ENCODE measurements at places on chromosomes 5 and 9.

DNA sequence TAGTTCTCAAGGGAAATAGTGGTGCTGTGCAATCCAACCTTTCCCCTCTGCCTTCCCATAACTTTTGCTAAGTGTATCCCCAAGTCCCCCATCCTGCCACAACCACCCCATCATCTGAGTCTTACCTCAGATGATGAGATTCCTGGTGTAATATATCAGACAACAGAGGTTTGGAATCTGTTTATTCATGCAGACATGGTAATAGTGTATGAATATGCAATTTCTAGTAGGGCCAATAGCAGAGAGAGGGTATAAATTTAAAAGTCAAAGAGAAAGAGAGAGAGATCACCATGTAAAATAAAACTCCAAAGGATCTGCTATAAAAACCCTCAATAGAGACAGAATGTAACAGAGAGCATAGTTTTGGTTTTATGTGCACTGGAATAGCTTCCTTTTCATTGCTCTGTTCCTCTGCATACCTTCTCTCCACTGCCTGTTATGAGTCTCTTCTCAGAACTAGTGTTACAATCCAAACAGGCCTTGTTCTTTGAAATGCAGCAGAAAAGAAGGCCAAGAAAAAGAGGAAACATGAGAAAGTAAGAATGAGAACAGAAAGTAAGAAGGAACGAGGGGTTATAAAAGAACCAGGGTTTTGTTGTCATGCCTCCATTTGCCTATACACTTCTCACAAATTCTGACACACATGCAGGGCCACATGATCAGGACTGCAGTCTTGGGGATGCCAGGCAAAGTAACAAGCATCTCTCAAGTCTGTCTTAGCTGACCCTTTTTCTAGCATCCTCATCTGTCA lies 278.0 kb downstream of the CETN3 start:
- peak; percentile 8 for DNase-seq

GRCh38 chr9:11946531-11946930 lies 746.7 kb upstream of the TYRP1 start:
- DNase-seq: no peak

DNA sequence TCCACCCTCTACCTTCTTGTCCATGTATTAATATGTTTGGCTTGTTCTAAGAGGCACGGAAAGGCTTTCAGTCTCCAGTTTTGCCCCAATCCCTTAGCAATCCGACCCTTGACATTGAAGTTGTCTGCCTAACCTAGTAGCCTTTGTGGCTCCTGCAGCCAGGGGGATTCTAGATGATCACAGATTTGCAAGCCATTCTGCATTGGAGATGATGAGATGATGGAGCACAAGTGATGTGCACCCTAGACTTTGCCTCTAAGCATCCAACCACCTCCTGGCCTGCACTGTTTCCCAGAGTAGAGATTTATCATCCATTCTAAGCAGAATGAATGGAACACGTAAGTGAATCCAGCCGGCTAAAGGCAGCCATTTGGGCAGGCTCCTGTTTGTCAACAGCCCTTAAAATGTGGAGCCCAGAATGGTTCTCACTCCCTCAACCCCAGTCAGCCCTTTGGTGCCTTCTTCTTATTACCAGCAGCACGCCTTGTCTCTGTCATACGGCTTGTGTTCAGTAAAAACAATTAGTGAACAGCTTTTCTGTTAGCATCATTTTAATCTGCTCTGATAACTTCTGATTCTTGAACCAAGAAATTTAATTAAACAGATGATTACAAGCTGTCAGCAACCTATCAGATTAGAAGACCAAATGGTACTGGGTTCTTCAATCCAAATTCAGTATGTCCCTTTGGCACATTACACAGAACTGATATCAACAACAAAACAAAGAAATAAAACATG lies 5.7 kb upstream of the TRAF1 start:
- no peak for DNase-seq

DNA sequence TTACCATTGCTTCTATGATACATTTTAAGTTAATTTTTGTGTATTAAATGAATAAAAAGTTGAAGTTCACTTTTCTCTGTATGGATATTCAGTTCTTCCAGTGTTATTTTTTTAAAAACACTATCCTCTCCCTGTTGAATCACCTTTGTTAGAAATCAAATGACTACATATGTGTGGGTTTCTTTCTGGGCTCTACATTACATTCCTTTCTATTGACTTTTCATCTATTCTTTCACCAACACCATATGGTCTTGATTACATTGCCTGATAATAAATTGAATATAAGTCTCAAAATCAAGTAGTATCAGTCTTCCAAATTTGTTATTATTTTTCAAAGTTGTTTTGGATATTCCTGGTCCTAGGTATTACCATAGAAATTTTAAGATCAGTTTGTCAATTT lies 7.3 kb upstream of the RASEF start:
- DNase-seq: no peak

DNA sequence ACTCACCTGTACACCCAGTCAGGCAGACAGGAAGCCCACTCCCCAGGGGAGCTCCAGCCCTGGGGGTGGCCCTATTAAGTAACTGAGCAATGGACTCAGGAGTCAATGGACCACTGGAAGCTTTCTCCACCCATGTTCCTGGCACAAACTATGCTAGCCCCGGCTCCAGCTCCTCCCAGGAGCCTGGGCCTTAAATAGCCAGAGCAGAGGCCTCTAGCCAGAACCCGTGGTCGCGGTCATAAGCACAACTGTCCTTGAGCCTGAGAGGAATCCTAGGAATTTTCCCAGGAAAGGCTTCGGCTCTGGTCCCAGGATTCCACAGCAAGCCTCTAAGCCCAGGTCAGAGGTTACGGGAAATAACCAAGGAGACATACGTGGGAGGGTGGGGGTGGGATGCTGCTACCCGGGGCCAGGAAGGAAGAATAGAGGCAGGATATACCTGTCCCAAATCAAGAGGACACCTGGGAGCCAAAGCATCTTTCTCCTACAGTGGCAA lies 5.5 kb downstream of the SEPTIN8 start:
- DNase-seq: no peak

DNA sequence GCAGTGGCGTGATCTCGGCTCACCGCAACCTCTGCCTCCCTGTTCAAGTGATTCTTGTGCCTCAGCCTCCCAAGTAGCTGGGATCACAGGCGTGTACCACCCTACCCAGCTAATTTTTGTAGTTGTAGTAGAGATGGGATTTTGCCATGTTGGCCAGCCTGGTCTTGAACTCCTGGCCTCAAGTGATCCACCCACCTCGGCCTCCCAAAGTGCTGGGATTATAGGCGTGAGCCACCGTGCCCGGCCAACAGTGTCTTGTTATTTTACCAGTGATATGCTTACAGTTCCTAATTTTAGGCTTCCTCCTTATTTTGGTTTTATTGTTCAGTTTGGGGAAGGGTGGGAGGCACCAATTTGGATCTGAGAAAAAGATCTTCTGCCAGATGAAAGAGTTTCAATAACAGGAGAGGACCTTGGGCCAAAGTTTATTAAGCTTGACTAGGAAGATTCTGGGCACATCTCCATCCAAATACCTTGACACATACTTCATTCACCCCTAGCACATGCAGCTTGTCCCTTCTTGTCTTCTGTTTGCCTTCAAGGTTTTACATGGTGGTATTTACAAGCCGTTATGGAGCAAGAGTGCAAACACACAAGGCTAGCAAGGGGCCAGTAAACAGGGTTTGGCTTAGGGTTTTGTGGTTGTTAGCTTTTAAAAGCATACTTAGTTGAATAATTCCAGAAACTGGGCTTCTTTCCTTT lies 168.1 kb upstream of the DMRT1 start:
- DNase-seq: no peak

DNA sequence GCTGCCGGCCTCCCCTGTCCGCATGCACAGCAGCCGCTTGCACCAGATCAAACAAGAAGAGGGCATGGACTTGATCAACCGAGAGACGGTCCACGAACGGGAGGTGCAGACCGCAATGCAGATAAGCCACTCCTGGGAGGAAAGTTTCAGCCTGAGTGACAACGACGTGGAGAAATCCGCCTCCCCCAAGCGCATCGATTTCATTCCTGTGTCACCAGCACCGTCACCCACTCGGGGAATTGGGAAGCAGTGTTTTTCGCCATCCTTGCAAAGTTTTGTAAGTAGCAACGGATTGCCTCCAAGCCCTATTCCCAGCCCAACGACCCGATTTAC lies 75.3 kb downstream of the PIP5K1B start:
- DNase-seq: no peak

DNA sequence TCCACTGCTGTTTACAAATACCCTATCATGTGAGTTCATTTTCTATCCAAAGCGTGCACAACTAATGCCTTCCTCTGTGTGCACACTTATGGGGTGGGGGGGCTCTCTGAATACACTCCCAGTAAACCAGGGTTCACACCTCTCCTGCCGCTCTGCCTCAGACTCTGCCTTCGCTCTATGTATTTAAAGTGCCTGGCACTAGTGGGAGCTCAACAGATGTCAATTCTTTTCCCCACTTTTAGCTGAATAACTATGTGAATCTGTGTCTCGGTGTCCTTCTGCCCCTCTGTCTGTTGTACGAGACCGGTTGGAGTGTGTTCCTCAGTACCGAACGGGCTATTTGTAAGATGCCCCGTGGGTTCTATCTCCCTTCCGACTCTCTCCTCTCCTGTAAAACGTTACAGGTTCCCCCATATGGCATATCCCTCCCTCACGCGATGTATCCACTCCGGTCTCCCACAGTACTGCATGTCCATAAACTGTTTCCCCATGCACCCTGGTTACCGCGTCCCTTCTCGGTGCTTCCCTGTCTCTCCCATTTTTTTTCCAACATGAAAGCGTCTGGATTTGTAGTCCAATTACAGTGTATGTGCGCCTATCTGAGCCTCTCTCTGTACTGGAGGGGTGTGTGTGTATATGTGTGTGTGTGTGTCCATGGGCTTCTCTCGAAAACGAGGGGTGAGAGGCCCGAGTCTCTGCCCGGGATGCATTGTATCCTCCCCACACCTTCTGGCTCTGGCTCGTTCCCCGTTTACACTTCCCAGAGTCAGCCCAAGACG lies 1.6 kb downstream of the ELL2 start:
- DNase-seq: no peak

DNA sequence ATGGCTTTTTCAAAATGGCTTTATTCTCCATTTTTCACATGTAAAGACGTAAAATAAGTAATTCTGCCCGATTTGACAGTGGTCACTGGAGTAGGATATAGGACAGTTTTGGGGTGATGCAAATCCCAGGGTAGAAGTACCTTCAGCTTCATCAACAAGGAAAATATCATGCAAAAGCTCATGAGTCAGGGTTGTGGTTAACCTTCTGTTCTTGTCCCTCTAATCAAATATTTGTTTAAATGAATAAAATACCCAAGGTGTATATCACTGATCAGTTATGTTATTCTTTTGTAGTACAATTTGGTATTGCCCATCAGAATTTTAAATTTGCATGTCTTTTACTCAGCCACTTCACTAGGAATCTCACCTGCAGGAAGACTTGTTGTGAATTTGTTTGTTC lies 40.0 kb downstream of the FBXL7 start:
- DNase-seq: no peak

DNA sequence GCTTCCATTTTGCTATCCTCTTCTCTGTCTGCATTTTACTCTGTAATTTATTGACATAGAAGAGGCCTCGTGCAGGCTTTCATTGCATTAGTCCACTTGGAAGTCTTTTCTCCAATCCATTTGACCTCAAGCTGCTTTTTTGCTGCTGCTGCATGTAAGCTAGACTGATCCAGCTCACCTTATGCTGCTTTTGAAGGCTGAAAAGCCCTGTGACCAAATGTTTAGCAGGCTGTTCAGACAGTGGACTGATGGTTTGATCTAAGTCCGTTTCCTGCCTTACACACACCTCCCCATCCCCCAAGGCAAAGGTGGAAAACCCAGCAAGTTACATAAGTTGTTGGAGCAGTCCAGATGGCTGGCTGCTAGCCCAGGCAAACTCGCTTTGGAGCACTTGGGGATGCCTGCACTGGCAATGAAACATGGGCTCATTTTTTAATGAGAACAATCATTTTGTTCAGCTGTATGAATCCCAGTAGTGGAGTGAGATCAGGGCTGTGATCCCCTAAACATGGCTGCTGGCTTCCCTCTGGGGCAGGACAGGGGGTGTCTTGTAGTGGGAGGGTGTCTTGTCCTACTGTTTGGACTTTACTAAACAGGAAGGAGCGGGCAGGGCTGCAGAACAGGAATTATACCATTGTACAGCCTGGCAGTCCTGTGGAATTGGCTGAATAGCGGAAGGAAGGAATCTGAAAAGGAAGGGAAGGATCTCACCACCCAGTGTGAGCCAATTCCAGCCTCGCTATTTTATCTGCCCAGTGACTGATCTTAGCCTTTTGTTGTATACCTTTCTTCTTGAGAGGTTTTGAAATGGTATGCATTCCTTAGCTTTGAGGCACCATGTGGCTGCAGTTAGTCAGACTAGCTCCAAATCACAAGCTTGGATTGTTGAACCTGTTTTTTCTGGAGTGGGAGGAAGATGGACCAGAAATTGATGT lies 212.0 kb downstream of the ARHGAP26 start:
- DNase-seq: no peak

- no peak for DNase-seq
Measured at GRCh38 chr9:137147091-137147792, 8.3 kb downstream of the GRIN1 start.

- DNase-seq: no peak
Measured at GRCh38 chr5:74497706-74498105, 142.8 kb downstream of the ENC1 start.

DNA sequence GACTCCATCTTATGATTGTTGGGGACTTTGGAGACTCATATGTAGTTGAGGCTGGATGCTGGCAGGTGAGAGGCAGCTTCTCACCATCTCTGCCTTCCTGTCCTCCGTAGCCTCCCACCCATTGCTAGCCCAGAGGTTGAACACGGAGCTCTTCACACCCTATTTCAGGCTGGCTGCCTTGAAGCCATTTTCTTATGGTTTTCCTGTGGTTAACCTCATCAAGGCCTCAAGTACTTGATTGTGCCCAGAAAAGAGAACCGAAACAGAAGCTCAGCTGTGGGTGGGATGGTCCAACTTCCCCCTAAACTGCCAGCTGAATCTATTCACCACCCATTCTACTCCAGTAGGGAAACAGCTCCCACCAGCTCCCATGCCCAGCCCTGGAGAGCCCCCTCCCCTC lies 102.9 kb downstream of the LIFR start:
- DNase-seq: peak; percentile 40

DNA sequence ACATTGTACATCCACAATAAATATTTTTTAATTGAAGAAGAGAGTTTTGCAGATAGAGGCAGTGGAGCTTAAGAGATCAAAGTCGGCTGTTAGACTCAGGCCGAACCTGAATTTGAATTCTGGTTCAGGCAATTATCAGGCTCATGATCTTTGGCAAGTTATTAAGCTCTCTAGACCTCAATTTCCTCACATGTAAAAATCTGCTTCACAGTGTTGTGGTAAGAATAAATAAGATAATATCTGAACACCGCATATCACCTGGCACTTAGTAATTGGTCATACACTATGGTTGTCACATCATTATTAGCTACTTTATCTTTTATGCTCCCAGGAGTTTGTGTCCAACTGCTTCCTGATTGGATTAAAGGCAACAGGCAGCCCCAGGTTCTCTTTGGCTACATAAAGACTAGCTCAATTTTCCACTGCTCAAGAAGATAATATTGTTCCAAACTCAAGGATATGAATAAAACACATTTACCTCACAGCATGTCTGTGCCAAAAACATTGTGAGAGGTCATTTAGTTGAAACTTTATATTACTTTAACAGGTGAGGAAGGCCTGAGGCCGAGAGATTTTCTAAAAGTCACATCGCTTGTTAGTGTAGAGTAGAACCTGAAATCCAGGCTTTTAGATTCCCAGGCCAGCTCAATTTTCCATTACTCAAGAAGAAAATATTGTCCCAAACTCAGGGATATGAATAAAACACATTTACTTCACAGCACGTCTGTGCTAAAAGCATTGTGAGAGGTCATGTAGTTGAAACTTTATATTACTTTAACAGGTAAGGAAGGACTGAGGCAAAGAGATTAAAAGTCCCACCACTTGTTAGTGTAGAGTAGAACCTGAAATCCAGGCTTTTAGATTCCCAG lies 289.2 kb upstream of the PTGER4 start:
- no peak for DNase-seq

All from GM19239 (cell line).